A549 (cell line): ENCODE measurements at places on chromosomes 6 and 20.

- DNase-seq, result no peak
These were observed 62.7 kb downstream of the NOL4L start for GRCh38 chr20:32522526-32522775.

DNA sequence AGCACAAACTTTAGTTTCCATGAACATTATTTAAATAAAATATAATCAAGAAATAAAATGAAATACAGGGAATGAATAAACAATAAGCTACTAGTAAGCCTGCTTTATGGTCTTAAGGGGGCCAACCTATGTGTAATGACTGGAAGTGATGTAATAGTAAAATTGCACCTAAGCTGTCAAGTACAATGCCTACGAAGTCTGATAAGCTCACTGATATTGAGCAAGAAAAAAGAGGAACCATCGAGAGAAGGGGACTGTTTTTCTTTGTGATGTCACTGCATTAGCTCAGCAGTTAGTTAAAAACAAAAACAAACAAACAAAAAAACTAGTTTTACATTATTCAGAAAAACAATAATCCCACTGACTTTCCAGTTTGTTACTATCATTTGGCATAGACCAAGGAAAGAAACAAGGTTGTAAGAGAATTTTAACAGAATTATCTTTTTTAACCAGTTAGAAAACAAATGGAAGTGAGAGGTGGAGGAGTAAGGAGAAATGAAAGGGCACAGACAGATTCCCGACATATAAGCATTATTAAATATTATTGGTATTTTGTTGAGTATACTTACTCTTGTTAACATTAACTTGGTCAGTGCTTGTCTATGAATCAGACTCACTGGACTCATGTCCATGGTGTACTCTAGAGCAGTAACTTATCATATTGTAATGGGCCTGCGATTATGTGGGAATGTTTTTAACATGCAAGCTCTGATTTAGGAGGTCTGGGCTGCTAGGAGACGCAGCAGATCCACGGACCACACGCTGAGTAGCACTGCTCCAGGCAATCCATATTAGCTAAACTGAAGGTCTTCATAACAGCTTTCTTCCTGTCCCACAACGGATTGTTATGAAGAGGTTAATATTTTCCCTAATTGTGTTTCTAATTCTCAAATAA is 99.6 kb upstream of the HMGCLL1 start:
- no peak for DNase-seq

GRCh38 chr6:16450821-16451220 is 212.4 kb downstream of the GMPR start:
- no peak for DNase-seq

DNA sequence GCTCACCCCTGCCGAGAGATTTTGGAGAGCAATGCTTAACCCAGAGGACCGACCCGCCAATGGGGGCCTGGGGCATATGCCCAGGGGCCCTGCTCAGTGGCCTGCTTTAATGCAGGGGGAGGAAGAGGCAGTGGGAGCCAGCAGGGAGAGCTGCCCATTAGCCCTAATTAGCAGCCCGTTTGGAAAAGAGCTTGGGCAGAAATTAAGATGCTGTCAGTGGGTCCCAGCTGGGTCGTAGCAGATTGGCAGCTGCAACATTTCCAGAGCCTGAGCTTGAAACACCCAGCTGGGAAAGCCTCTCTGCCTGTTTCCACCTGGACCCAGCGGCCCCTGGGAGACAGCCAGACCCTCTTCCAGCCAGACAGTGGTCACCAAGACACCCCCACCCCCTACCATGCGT is 39.5 kb downstream of the CD40 start:
- DNase-seq, result no peak

DNA sequence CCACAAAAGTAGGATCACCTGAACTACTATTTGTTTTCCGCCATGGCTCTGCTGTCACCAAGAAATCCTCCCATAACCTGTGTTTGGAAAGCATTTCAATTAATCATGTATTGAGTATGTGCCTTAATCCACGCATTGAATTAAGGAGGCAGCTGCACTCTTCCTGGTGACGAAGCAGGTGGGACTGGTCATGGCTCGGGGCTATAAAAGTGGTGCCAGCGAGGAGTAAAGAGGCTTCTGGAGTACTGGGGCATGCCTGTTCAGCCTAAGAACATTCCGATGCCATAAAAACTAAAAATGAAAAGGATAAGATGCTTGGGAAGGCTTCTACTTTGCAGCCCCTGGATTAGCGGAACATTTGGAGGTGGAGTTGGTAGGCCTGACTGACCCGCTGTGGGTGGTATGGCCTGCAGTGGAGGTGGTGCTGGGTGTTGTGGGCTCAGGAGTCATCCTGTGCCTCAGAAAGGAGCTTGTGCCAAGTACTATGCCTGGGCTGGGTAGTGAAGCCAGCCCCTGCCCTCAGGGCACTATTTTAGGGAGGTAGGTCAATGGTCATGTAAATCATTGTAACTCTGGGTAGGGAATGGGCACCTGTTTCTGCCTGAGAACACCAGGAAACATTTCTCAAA is 110.5 kb downstream of the B3GAT2 start:
- DNase-seq, result no peak

GRCh38 chr20:45920462-45921336 is 8.7 kb upstream of the PLTP start:
- no peak for DNase-seq

DNA sequence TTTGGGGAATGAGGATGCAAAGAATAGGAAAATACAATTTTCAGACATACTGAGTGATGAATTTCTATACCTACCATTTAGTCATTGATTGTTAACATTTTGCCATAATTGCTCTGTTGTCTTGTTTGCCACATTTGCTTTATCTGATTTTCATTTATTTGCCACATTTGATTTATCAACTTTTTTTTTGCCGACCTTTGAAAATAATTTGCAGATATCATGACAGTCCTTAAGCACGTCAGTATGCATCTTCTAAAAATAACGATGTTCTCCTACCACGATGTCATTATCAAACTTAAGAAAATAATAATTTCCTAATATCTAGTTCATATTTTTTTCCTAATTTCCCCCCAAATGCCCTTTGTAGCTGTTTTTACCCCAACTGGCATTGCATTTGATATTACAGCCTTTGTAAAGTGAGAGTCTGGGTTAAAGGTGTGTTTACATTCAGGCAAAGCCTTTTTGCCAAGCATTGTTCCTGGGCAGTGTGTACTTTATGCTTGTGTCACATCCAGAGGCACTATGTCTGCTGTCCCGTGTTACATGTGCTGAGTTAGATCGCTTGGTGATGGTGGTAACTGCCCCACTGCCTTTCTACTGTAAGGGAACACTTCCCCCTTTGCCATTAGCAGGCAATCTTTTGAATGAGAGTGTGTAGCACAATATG is 26.4 kb downstream of the SEC23B start:
- DNase-seq, result no peak

DNA sequence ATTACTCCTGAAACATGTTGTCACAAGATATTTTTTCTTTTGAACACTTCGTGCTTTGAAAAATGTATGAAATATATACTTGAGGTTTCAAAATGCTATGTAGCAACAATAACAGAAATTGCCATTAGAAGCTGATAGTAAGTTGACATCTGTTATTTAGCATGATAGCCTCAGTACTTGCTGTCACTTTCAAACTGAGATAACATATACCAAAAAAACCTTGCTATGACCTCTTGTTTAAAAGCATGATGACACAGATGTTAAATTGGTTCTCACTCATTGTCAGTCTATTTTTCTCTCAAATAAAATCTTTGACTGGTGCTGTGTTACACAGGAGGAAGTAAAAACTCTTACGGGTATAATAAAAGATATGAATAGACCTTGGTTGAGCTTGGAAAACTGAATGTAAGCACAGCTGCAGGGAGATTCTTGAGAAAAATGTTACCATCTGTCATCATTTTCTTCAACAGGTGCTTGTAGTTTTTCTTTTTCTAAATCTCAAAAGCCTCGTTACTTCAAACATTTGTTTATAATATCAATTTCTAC is 18.6 kb downstream of the MOXD1 start:
- no peak for DNase-seq

DNA sequence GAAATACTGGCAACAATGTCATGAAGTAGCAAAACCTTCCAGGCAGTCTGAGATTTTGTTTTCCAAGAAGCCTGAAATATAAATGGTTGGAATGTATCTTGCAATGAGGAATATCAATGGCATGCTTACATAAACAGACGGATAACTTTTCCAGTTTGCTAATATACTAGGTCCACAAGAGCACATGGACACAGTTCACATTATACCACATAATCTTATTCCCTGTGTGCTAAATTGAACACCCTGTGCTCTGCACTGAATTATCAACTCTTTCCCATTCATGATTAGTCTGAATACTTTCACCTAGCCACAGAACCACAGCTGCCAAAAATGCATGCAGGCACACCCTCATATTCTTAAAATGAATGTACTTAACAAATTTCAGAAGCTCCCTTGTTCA is 274.3 kb downstream of the COL12A1 start:
- DNase-seq, result no peak

DNA sequence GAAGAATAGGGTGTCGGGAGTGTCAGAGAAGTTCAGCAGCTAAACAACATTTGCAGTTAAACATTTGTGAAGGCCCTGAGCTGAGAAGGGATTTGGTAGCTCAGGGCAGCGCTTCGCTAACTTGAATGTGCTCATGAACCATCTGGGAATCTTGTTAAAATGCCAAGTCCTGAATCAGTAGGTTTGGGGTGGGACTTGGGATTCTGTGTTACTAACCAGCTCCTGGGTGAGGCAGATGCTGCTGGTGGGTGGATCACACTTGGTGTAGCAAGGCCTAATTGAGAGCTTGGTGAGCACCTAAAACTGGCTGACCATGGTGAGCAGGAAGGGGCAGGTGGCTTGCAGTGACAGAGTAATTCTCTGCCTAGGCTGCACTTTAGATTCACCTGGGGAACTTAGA is 5.9 kb downstream of the PTPRA start:
- no peak for DNase-seq

DNA sequence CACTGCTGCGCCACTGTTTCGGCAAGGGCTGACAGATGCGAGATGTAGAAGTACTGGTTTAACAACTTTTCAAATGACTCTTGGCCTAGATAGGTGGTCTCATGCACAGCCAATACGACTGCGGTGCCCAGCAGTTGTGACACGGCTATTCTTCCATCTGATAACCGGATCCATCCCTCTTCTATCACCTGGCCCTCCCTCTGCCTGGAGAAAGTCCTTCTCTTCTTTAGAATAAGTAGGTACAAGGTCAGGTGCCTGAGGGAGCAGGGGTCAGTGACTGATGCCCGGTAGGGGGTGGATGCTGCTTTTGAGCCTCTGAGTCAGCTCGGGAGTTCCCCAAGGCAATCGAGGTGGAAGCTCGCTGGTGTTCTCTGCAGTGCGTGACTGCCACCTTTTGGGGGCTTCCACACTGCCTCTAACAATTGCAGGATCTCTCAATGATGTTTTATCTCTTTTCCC is 166.8 kb upstream of the GRIK2 start:
- peak; percentile 2 for DNase-seq

DNA sequence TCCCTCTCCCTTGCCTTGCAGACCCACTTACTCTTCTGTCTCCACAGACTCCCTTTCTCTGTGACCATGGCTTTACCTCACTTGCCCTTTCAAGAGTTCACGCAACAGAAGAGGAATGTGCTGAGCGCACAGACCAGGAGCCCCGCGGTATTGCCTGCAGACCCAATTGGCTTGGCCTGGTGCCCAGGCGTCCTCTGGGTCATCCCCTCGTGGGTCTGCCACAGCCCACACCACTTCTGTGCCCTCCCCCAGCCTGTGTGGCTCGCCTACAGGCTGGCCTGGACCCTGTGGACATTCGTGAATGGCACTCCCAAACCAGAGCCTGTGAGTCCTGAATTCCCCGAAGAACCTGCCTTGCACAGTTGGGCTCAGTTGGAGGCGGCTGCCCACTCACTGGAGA is 15.3 kb upstream of the NINL start:
- no peak for DNase-seq

- DNase-seq, result peak; percentile 96
These were observed at the start of gene RALGAPB for GRCh38 chr20:38472513-38473366. TSS of gene RALGAPB (plus strand) at chr20:38472843. CDS start at chr20:38488433, 15,590 bp downstream.

DNA sequence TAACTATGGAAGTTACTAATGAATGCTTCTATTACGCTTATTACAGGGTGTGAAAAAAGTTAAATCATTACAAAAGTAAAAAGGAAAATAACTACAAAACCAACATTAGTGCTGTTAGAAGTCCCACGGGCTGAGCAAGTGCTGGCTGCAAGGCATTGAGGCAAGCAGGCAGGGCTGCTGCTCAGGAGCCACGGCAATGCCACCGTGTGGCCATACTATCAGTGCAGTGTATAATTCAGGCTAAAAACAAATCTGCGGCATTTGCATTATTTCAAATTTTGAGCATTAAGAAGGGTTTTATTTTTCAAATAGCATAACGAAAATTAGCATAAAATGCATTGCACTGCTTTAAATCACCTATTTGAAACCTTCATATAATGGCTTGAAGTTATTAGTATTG is 17.1 kb downstream of the IFNGR1 start:
- DNase-seq, result peak; percentile 8

GRCh38 chr20:36210436-36211021 is 25.7 kb upstream of the AAR2 start:
- DNase-seq, result no peak
